ENCODE measurements at places on chromosomes 2 and 18.

- DNase-seq = no peak
These were observed 58.2 kb downstream of the BCL2L11 start for GRCh38 chr2:111178730-111179405.

DNA sequence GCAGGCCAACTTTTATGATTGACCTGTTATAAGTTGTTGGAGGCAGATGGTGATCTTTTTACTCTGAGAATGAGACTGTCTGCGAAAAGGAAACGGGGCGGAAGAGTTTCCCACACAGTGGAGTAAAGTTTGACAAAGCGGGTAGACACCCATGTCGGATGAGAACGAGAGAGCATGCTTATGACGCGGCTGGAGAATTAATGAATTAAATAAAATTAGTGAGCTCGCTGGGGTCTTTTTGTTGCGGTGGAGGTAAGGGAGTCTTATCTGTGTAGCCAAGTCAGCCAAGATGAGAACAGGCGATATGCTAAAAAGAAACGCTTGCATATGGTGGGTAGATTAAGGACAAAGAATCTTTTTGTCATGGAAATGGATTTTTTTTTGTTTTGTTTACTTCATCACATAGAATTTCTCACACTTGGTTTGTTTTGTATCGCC lies 1.8 kb downstream of the SALL3 start:
- DNase-seq = no peak

DNA sequence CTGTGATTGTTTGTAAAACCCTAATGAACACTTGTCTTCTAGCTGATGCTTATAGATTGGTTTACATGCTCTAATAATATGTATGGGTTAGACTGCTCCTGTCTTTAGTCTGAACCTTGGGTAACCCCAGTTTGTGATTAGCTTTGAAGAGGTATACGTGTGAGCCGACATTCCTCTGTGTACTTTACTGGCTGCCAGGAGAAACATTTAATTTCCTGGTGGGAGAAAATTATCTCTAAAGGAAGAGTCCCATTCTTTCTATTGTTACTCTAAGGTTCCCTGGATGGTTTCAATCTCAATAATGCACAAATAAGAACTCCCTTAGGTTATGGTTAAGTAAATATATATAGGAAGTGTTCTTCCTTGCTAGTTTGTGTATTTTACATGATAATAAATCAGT lies 143.6 kb upstream of the ZSWIM2 start:
- no peak for DNase-seq

DNA sequence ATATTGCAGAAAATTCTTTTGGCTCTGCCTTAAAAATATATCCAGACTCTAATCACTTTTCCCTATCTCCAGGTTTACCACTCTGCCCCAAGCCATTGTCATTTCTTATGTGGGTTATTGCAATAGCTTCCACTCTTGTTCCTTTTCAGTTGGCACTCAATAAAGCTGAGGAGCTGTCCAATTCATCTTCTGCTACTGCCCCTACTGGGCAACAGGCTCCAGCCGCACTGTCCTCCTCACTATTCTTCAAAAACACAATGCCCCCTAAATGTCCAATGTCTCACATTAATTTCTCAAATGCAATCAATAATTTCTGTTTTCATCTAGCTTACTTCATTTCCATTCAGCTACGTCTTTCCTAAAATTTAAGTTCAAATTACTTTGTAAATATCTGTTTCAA lies 1262.5 kb upstream of the CDH2 start:
- DNase-seq = no peak

DNA sequence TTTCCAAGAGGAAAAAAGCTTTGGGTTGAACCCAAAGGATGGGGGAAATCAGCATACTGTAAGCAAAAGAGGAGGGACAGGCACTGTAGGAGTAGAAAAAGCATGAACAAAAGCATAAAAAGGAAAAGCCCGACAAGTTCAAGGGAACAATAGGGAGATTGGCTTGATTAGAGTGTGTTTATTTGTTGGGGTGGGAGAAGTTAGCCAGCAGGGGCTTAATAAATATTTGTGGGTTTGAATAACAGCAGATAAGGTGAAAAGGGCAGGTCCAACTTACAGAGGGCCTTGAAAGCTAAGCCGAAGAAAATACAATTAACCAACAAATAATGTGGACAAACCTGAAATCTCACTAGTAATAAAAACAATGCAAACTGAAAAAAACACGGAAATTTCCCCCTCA lies 126.7 kb downstream of the THADA start:
- DNase-seq = no peak

DNA sequence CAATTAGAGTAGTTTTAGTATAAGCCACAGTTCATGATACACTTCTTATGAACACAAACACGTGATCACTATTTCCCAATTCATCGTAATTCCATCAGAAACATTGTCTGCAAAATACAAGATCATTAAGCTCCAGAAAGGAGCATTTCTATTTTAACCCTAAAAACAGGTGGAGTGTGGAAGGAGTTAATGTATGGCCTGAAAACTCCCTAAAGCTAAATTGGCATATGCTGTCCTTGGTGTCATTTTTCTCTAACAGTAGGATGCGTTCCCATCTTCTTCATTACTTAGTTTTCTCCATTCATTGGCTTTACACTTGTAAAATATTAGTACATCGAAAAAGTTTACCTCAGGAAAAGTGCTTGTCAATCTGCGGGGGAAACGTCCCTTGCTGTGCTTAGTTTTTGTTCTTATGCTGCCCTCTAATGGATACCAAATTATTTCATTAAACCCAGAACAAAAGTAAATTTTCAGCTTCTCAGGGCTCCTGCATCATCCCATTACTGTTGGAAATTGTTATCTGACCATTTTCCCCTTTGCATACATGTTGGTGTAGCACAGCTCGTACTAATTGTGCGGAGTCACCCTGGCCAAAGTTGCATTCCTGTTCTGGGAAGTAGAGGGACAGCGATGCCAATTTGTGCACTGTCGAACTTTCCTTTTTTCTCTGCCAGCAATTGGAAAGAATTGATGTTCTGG lies 153.4 kb downstream of the GPD2 start:
- peak; percentile 20 for DNase-seq

All from SHP77 (cell line).